ENCODE measurements at places on chromosomes 6 and 20.

- no peak for DNase-seq
Measured at GRCh38 chr20:15395457-15395856, 1058.0 kb upstream of the FLRT3 start.

GRCh38 chr20:59571551-59572314 lies 32.6 kb upstream of the PHACTR3 start:
- peak; percentile 50 for DNase-seq

DNA sequence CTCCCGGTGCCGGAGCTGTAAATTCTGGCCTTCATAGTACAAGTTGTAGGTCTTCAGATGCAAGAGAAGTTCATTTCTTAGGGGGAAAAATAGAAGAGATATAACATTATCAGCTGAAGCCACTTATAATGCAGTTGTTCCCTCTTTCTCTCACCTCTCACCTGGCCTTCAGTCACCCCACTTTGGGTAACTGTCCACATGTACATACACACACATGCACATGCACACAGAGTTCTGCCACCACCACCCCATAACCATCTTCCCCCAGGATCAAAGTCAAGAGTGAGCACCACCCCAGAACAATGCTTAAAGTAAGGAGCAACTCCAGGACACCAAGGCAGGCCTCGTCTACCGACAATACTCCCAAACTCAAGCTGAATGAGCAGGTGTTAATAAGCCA lies 76.3 kb downstream of the PRND start:
- DNase-seq = no peak

DNA sequence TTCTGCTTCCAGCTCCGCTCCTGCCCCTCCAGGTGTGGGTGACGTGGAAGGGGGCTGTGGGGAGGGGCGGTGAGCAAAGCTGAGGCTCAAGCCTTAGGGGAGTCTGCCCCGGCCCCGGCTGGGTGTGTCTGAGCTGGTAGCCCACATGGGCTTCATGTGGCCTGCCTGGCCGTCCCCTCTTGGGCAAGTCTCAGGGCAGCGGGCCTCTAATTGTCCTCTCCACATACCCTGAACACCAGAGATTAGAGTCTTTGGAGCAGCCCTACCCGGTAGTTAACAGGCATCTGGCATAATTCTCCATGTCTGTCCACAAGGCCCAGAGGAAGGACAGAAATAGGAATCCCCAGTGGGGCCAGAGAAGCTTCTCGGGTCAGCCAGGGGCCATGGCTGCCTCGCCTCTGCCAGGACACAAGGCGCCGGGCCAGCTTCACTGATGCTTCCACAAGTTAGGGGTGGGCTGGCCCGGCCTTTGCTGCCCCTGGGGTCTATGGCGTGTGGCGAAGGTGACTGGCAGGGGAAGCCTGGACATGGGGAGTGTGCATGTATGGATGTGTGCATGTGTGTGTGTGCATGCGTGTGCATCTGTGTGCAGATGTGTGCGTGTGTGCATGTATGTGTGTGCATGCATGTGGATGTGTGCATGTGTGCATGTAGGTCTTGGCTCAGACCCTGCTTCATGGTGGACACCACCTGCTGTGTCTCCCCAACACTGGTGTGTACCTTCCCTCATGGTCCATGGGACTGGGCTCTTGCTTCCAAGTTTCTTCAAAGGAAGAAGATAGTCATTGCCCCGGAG lies 24.0 kb downstream of the FRMD1 start:
- no peak for DNase-seq

DNA sequence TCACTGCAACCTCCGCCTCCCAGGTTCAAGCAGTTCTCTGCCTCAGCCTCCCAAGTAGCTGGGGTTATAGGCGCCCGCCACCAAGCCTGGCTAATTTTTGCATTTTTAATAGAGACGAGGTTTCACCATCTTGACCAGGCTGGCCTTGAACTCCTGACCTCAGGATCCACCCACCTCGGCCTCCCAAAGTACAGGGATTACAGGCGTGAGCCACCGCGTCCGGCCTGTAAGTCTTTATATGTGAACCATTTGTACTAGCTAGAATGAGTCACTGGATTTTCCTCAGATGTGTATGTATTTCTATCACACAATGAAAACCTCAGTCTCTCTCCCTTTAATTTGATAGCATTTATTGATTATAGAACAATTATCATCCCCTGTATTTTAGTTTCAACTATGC lies 34.0 kb downstream of the ITCH start:
- DNase-seq = no peak

DNA sequence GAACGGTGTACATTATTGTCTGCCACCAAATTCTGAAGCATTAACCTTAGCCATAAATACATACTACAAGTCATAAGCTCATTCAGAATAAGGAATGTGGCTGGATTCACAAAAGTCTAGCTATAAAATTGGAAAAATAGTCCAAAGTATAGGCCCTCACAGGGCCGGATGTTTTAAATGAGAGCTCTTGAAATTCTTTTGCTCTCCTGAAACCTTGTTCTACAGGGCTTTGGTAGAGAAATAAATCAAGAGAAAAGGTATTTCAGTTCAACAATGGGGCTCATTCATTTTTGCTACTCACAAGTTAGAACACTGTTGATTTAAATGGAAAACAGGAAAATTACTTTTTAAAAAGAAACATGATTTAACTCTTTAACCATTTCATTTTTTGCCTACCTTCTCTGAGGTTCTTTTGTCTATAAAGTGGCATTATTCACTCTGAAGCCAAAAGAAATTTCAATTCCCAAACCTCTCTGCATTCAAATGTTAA lies 58.0 kb downstream of the PREP start:
- DNase-seq = no peak

DNA sequence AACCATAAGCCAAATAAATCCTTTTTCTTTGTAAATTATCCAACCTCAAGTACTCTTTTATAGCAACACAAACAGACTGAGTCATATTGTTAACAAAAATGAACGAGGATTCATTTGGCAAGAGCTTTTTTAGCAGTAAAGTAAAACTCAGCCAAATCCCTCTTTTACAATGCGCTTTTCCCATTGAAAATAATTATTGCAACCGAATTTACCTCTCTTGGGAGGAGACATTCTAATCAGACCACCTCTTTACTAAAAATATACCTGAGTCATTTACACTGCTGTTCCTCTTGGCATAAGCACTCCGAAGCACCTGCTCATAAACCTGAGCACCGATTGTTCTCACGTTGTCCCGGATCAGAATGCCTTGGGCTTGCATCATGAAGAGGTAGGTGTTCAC lies 57.4 kb downstream of the B4GALT5 start:
- no peak for DNase-seq

DNA sequence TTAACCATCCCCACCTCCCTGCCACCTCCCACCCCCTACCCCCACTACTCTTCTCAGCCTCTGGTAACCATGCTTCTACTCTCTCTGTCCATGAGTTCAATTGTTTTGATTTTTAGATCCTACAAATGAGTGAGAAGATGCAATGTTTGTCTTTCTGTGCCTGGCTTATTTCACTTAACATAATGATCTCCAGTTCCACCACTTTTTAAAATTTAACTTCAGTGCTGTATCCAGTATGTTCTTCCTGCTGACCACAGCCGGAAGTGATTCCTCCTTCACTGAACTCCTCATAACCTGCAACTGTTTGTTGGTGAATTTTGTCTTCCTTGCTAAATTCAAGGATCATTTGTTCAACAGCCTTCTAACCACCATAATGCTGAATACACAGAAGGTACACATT lies 3.9 kb downstream of the MAP7 start:
- no peak for DNase-seq

DNA sequence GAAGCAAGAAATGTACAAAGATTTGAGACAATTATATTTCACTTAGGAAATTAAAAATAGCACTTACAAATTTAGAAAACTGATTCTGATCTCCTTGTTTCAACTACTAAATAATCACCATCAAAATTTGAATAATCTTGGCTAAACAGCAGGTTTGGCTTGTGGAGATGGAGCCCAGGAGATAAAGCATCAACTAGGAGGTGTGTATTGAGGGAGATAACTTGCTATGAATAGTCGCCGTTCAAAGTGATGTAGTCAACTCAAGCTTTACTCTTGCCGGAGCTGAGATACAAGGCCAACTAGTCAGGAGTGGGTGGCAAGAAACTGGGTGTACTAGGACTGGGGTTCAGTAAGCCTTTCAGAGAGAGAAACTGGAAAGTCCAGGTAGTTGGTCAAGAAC lies 117.7 kb downstream of the TRMT11 start:
- no peak for DNase-seq

GRCh38 chr6:139994998-139995397 lies 620.5 kb upstream of the CITED2 start:
- DNase-seq = no peak

DNA sequence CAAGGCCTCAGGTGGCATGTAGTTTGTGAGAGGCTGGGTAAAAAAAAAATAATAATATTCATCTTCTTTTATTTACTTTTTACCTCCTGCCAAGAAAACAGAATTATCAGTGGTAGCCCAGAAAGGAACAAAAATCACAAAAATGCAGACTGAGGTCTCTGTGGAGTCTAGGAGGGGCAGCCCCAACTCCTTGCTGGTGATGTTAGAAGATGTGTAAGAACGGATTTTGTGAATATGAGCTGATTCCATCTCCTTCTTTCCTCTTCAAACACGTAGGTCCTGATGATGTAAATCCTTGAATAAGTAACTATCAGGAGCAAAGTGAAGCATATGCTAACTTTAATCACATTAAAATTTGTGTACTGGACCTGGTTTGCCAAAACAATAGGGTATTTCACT lies 226.8 kb downstream of the EYA4 start:
- DNase-seq = no peak

GRCh38 chr6:38346291-38347079 lies 293.2 kb downstream of the BTBD9 start:
- DNase-seq = no peak

DNA sequence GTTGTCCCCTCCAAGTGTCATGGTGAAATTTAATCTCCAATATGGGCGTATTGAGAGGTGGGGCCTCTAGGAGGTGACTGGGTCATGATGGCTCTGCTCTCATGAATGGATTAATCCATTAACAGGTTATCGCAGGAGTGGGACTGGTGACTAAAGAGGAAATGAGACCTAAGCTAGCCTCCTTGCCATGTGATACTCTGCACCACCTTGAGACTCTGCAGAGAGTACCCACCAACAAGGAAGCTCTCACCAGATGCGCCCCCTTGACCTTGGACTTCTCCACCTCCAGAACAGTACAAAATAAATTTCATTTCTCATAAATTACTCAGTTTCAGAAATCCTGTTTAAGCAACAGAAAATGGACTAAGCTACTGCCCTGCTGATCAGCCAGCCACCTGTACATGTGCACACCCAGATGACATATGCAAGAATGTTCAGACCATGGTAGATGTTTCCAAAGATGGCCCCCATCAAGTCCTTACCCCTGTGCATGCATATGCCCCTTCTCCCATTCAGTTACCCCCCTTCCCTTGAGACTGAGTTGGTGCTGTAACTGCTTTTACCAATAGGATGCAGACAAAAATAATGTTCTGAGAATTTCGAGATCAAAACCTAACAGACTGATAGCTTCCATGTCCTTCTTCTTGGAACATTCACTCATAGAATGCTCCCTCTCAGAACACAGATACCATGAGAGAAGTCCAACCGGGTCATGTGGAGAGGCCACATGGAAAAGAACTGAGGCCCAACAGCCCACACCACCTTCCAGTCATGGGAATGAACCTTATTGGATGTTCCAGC lies 28.4 kb downstream of the MAP3K5 start:
- no peak for DNase-seq

GRCh38 chr20:49712646-49712995 lies 1.1 kb downstream of the B4GALT5 start:
- no peak for DNase-seq

GRCh38 chr6:157024745-157025144 lies 247.6 kb downstream of the ARID1B start:
- no peak for DNase-seq

DNA sequence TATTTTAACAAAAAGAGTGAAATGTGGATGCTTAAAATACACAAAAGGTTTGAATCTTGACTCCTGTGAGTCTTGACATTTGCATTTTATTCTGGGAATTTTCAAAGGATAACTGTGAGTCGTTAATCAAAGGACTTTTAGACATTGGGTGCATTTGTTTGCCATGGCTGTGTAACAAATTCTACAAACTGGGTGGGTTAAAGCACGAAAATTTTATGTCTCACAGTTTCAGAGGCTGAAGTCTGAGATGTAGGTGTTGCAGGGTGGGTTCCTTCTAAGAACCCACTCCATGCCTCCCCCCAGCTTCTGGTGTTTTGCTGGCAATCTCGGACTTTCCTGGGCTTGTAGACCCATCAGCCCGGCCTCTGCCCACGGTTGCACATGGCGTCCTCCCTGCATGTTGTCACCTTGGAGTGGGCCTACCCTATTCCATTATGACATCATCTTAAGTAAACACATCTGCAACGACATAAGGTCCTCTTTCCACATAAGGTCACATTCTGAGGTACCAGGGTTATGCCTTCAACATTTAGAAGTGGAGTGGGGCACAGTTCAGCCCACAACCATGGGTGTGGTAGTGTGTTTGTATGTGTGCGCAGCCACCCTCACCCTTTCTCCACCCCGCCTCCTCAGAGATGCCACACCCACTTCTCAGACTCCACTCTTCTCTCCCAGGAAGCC lies 113.1 kb downstream of the FOXA2 start:
- no peak for DNase-seq

DNA sequence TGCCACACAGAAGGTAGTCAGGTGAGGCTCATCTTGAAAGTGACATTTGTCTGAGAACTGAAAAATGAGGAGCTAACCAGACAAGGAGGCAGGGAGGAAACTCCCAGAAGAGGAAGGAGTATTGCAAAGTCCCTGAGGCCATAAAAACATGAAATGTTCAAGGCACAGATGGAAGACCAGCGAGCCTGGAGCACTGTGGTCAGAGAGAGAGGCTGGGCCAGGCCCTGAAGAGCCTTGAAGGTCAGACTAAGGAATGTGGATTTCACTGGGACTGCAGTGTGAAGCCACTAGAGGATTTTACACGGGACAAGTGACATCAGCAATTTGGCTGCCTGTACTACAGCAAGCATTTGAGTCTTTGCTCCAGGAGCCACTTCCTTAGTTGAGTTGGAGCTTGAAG lies 21.1 kb upstream of the TMEM181 start:
- DNase-seq = no peak

- DNase-seq = no peak
Measured at GRCh38 chr20:43477193-43477592, 19.5 kb downstream of the SRSF6 start.

DNA sequence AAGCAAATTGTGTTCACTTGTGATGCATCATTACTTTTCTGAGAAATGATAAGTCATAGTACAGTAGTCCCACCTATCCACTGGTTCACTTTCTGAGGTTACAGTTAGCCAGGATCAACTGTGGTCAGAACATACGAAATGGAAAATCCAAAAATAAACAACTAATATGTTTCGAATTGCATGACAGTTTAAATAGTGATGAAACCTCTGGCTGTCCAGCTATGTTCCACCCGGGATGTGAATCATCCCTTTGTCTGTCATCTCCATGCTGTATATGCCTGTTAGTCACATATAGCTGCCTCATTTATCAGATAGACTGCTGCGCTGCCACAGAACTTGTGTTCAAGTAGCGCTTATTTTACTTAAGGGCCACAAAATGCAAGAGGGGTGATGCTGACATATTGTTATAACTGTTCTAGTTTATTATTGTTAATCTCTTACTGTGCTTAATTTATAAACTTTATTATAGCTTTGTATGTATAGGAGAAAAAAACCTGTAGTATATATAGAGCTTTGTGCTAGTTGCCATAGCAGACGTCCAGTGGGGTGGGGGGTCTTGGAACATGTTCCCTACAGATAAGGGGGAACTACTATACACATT lies 29.2 kb downstream of the AFDN start:
- no peak for DNase-seq

GRCh38 chr6:41098366-41098765 lies 25.6 kb downstream of the NFYA start:
- DNase-seq = no peak
